ENCODE measurements at places on chromosomes 3 and 15. TPM values are rescaled to one million over a fixed set of nuclear protein-coding genes. Genes with fewer than 3 reads are reported as not detected.

The MEGF11 gene
- total RNA-seq: 1.0 TPM

The SAMMSON gene
- not detected for total RNA-seq

The PCLAF gene
- total RNA-seq: 84.3 TPM

- H3K36me3 ChIP-seq: no peaks in the 10 kb centered on the region
- H3K4me1 ChIP-seq: no peaks in the 10 kb centered on the region
- no peak overlapping the region for H3K4me3 ChIP-seq
- no peaks in the 10 kb centered on the region for H3K27me3 ChIP-seq
- DNase-seq: no peak
These were observed 16.8 kb downstream of the EMC4 start for GRCh38 chr15:34241376-34242330.

DNA sequence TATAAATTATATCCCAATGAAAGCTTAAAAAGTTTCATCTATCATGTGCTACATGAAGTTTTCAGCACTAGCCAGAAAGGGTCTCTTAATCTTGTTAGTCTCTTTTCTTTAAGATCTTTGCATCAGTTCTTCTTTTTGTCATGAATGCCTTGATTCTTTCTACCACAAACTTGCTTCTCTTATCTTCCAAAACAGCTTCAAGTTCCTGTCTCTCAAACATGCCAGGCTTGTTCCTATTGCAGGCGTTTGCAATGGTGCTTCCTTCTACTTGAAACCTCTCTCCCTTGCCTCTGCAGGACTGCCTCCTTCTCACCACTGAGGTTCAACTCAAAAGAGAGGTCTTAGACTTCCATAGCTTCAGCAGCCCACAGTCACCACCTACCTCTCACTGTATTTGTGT, 104.3 kb upstream of the FRMD4B start:
- peaks cover 21% of the 10 kb centered on the region for H3K4me1 ChIP-seq
- no peaks in the 10 kb centered on the region for H3K36me3 ChIP-seq
- DNase-seq: no peak
- H3K27ac ChIP-seq: no peak overlapping the region

The CFAP161 gene
- total RNA-seq: not detected

- DNase-seq: no peak
- no peak overlapping the region for H3K27ac ChIP-seq
- H3K27me3 ChIP-seq: peaks cover 69% of the 10 kb centered on the region
- H3K4me1 ChIP-seq: no peaks in the 10 kb centered on the region
- no peak overlapping the region for H3K4me3 ChIP-seq
- peaks cover 3% of the 10 kb centered on the region for H3K36me3 ChIP-seq
These were observed 23.4 kb downstream of the TMEM202 start for GRCh38 chr15:72421484-72421883.

DNA sequence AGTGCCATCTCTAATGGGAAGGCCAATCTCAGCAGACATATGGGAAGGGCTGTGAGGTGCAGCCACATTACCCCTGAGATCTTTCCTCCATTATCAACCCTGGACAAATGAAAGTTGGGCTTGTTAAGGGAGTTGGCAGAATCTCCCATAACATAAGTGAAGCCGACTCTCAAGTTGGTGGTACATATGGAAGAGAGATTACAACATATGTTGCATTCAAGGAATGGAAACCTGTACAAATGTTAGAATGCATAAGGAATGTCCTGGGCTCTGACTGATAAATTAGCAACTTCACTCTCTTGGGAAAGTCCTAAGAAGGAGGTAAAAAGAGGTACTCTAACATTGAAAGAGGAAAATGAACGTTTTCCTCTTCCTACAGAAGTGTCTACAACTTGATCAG, 288.7 kb downstream of the IL20RB start:
- no peaks in the 10 kb centered on the region for H3K36me3 ChIP-seq
- peaks cover 2% of the 10 kb centered on the region for H3K27me3 ChIP-seq
- H3K27ac ChIP-seq: no peak overlapping the region
- no peak overlapping the region for H3K4me3 ChIP-seq
- no peak for DNase-seq

GRCh38 chr3:170643831-170644230, 58.0 kb upstream of the SLC7A14 start:
- peaks cover 16% of the 10 kb centered on the region for H3K4me1 ChIP-seq
- H3K4me3 ChIP-seq: no peak overlapping the region
- H3K36me3 ChIP-seq: no peaks in the 10 kb centered on the region

DNA sequence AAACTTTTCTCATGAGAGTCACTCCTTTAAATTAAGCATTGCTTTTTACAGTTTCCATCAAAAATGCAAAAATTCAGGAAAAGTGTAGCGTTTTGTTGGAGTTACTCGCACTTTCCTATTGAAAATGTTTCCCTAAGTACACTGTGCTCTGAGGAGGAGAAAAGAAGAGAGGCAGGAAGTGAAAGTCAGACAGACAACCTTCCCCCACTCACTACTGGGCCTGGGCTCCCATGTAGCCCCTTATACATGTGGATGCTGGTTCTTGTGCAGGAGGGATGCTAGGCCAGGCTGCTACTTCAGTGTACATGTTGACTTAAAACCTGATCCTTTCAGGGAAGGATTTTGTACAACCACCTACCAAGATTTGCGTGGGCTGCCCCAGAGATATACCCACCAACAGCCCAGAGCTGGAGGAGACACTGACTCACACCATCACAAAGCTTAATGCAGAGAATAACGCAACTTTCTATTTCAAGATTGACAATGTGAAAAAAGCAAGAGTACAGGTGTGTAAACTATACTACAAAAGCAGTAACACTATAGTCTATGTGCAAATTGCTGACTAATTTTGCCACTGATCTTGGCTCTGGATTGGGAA, 15.1 kb downstream of the KNG1 start:
- no peak for DNase-seq
- H3K4me1 ChIP-seq: no peaks in the 10 kb centered on the region
- H3K27ac ChIP-seq: no peak overlapping the region
- H3K27me3 ChIP-seq: no peaks in the 10 kb centered on the region

- peak overlapping the region; percentile 95 for H3K27ac ChIP-seq
- peak; percentile 81 for DNase-seq
- peak overlapping the region; percentile 97 for H3K4me3 ChIP-seq
- H3K27me3 ChIP-seq: peaks cover 23% of the 10 kb centered on the region
These were observed 16.3 kb downstream of the RGMA start for GRCh38 chr15:93072411-93073394.

DNA sequence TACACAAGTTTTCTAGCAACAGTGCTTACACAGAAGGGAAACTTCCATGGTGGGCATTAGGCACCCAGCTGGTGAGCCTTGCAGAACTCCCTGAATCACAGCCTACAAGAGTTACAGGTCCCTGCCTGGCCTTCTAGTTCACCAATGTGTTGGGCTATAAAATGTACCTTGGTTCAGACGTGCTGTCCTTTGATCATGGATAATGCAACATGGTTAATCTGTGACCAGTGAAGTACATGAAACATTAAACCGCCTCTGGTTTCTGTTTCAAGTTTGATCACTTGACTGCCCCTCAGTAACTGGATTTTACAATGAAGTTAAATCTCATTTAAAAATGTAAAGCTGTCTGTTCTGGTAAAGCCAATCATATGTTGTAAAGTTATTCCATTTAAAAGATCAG, 51.8 kb downstream of the FMN1 start:
- no peak overlapping the region for H3K27ac ChIP-seq
- no peaks in the 10 kb centered on the region for H3K27me3 ChIP-seq
- H3K4me3 ChIP-seq: no peak overlapping the region
- DNase-seq: no peak
- H3K36me3 ChIP-seq: no peaks in the 10 kb centered on the region

GRCh38 chr3:78734048-78734637, 1033.7 kb downstream of the ROBO1 start:
- no peak overlapping the region for H3K4me3 ChIP-seq
- no peak for DNase-seq
- peaks cover 6% of the 10 kb centered on the region for H3K36me3 ChIP-seq
- H3K4me1 ChIP-seq: peaks cover 10% of the 10 kb centered on the region
- no peaks in the 10 kb centered on the region for H3K27me3 ChIP-seq

The TMCC1 gene
- total RNA-seq: 35.4 TPM

The CIP2A gene
- 50.5 TPM for total RNA-seq

The TRIM42 gene
- not detected for total RNA-seq

The NAA50 gene
- 138 TPM for total RNA-seq

DNA sequence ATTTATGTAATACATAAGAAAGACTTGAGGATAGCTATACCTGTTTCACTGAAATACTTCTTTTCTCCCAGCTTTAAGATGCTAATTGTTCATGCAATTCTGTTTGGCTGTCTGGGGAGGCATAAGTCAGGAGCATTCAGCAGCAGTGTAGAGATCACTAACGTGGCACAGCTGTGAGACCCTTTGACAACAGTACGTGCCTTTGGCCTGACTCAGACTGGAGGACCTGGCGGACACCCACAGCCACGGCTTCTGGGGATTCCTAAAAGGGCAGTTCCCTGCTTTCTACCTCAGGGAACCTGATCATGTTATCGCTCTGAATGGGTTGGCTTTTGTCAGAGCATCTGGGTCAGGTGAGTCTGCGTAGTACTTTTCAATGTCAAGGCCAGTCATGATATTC, 295.0 kb upstream of the ICE2 start:
- no peaks in the 10 kb centered on the region for H3K36me3 ChIP-seq
- no peak overlapping the region for H3K4me3 ChIP-seq
- no peaks in the 10 kb centered on the region for H3K4me1 ChIP-seq
- no peak for DNase-seq

The SLC24A5 gene
- total RNA-seq: not detected

- peak overlapping the region; percentile 28 for H3K27ac ChIP-seq
- H3K4me1 ChIP-seq: peaks cover 32% of the 10 kb centered on the region
- no peaks in the 10 kb centered on the region for H3K36me3 ChIP-seq
- no peak for DNase-seq
These were observed 64.5 kb downstream of the SMAD6 start for GRCh38 chr15:66766282-66767230.

The FBXL22 gene
- 1.0 TPM for total RNA-seq

- no peak for DNase-seq
- H3K27me3 ChIP-seq: no peaks in the 10 kb centered on the region
- no peaks in the 10 kb centered on the region for H3K36me3 ChIP-seq
- no peak overlapping the region for H3K4me3 ChIP-seq
- H3K4me1 ChIP-seq: peaks cover 9% of the 10 kb centered on the region
- H3K27ac ChIP-seq: no peak overlapping the region
These were observed 424.1 kb upstream of the TPM1 start for GRCh38 chr15:62618432-62618831.

GRCh38 chr3:111851511-111851954, 7.5 kb upstream of the PHLDB2 start:
- H3K27me3 ChIP-seq: no peaks in the 10 kb centered on the region
- no peaks in the 10 kb centered on the region for H3K36me3 ChIP-seq
- no peak overlapping the region for H3K4me3 ChIP-seq
- no peak for DNase-seq
- H3K4me1 ChIP-seq: peaks cover 15% of the 10 kb centered on the region

DNA sequence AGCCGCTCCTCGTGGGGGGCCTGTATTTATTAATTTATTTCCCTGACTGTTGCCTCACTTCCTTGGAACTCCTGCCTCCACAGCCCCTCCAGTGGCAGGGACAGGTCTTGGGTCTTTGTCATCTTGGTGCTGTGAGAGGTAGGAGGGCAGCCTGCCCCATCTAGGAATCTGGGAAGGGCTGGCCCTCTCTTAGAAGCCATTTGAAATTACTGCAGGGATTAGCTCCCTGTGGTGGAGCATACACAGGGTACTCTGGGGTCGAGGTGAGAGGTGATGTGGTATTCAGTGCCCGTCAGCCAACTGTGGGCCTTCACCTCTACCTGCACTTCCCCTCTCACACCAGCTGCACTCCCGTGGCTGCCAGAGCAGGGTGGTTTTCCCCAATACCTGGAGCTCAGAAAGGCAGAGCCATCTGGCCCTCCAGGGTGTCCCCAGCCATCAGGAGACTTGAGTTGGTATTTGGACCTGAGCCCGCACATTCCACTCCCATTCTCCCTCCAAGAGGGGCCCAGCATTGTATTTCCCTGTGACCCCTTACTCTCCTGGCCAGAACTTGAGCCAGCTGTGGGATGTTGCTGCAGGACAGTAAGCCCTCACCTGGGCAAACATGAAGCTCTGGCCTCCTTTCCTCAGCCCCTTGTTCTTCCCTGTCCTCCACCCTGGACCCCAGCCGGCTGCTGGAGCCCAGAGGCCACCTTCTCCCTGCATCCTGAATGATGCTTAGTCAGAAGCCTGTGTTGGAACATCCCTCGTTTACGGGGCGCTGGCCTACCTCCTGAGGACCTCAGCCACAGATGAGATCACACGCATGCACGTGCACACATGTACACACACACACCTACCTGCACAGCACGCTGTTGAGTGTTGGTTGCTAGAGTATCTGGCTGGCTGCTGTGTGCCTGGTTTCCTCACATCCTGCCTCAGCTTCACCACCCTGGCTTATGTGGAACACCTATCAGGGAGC, 2.0 kb upstream of the JMJD7 start:
- no peak for DNase-seq
- peak overlapping the region; percentile 83 for H3K4me3 ChIP-seq
- no peaks in the 10 kb centered on the region for H3K36me3 ChIP-seq
- H3K4me1 ChIP-seq: peaks cover 12% of the 10 kb centered on the region

- H3K4me3 ChIP-seq: no peak overlapping the region
- no peak overlapping the region for H3K27ac ChIP-seq
- no peaks in the 10 kb centered on the region for H3K27me3 ChIP-seq
- H3K36me3 ChIP-seq: no peaks in the 10 kb centered on the region
- no peak for DNase-seq
- H3K4me1 ChIP-seq: peaks cover 35% of the 10 kb centered on the region
These were observed 328.2 kb downstream of the TIGIT start for GRCh38 chr3:114622001-114622400.

DNA sequence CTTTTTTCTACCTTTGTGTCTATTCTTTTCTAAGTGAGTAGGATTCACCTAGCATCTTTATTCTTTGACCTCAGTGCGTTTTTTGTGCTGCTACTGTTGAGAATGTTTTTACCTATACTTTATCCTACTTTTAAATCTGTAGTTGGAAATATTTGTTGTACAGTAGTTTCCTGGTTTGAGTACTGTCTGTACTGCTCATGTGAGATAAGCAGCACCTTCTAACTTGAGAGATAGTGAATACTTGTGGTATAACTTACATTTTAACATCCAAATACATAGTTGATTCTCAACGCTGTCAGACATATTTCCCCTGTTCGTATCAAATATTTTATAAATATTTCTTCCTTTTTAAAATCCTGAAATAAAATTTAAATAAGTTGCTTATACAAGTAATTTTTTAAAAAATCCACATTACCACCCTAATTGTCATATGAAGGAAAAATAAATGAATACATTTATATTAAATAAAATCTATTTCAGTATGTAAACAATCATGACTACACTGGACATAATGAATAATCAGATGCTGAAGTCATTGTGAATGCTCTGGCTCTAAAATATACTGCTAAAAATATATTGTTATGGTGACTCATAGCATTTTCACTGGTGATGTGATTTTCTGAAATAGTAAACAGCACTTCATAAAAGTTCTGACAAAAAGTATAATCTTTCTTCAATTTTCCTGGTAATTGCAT, 17.4 kb downstream of the ATP11B start:
- H3K4me3 ChIP-seq: no peak overlapping the region
- no peak overlapping the region for H3K27ac ChIP-seq
- no peaks in the 10 kb centered on the region for H3K36me3 ChIP-seq
- no peak for DNase-seq
- H3K4me1 ChIP-seq: peaks cover 7% of the 10 kb centered on the region

- no peaks in the 10 kb centered on the region for H3K27me3 ChIP-seq
- H3K36me3 ChIP-seq: peaks cover 19% of the 10 kb centered on the region
- peak overlapping the region; percentile 92 for H3K4me3 ChIP-seq
- H3K4me1 ChIP-seq: peaks cover 24% of the 10 kb centered on the region
These were observed 412 bp downstream of the SLC41A3 start for GRCh38 chr3:126083511-126083912.
